ENCODE measurements at places on chromosomes 4 and X.

GRCh38 chr4:118765399-118765798 lies 70.5 kb downstream of the SEC24D start:
- DNase-seq, result peak; percentile 99

DNA sequence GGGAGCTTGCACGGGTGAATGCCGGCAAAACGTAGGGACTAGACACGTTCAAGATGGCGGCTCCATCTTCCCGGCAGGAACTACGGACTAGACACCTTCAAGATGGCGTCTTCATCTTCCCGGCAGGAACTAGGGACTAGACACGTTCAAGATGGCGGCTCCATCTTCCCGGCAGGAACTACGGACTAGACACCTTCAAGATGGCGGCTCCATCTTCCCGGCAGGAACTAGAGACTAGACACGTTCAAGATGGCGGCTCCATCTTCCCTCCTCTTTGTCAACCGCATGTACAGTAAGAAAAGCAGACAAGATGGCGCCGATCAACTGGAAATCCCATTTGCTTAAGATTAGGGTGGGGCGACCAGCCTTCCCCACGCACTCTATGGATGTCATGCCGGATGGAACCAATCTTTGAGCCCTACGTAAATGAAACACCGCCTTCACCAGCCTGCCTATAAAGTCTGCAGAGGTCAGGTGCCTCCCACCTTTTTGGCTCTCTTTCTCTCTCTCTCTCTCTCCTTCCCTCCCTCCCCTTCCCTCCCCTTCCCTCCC lies 222.4 kb downstream of the CRLF2 start:
- peak; percentile 94 for DNase-seq

DNA sequence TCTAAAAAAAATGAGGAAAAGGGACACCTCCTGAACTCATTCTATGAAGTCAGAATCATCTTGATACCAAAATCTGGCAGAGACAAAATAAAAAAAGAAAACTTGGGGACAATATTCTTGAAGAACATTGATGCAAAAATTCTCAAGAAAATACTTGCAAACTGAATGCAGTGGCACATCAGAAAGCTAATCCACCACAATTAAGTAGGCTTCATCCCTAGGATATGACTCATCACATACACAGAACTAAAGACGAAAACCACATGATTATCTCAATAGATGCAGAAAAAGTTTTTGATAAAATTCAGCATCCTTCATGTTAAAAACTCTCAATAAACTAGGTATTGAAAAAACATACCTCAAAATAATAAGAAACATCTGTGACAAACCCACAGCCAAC lies 98.3 kb downstream of the FAM47B start:
- peak; percentile 35 for DNase-seq

DNA sequence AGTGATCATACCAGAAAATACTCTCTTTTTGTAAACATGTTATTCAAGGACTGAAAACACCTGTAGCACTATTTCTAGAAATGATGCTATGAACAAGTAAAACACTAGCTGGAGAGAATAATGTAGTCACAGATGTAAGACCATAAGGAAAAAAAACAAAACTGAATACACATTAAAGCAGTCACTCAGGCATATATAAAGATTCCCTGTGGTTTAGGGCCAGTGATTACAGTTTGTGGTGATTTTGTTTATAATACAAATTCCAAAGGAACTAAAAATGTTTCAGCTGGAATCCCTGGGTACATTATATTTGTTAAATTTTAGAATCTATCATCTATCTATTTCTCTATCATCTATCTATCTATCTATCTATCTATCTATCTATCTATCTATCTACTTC lies 777.8 kb upstream of the FRG1 start:
- DNase-seq, result no peak

- DNase-seq, result no peak
These were observed 122.2 kb upstream of the GC start for GRCh38 chr4:71906096-71906495.

DNA sequence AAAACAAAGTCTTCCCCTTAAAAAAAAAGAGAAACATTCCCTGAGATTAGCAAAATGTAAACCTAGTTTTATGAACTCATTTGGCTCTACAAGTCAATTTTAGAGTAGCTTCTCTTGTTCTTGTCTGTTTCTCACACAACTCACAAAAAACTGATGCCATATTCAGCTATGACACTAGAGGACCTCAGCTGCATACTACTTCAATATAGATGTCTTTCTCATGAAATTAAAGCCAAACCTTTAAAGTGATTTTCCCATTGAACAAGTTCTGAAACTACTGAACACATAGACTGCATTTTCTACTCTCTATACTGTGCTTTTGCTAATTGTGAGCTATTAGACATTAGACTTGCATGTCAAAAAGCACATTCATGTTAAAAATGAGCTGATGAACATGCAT lies 49.8 kb downstream of the TBCK start:
- peak; percentile 86 for DNase-seq

- DNase-seq, result no peak
These were observed 147.7 kb upstream of the GRIA3 start for GRCh38 chrX:123036401-123036800.

GRCh38 chr4:87974856-87975462 lies 555 bp upstream of the SPP1 start:
- DNase-seq, result no peak

- DNase-seq, result no peak
These were observed 5.6 kb upstream of the PCGF3 start for GRCh38 chr4:699816-700580.

DNA sequence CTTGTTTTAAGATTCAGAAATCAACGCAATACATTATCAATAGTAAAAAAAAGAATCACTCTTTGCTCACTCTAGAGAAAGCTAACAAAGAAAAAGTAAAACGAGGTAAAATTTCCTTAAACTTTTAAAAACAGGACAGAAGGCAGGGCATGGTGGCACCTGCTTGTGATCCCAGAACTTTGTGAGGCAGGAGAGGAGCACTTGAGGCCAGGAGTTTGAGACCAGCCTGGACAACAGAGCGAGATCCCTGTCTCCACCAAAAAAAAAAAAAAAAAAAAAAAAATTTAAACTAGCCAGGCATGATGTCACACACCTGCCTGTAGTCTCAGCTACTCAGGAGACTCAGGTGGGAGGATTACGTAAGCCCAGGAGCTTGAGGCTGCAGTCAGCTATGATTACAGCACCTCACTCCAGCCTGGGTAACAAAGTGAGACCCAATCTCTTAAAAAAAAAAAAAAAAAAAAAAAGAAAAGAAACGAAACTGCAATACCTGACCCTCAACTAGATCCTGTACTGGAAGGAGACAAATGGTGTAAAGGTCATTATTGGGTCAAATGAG lies 3.5 kb downstream of the CCNI start:
- DNase-seq, result no peak

- DNase-seq, result peak; percentile 84
These were observed 4.5 kb downstream of the MID1IP1 start for GRCh38 chrX:38805432-38806389.

DNA sequence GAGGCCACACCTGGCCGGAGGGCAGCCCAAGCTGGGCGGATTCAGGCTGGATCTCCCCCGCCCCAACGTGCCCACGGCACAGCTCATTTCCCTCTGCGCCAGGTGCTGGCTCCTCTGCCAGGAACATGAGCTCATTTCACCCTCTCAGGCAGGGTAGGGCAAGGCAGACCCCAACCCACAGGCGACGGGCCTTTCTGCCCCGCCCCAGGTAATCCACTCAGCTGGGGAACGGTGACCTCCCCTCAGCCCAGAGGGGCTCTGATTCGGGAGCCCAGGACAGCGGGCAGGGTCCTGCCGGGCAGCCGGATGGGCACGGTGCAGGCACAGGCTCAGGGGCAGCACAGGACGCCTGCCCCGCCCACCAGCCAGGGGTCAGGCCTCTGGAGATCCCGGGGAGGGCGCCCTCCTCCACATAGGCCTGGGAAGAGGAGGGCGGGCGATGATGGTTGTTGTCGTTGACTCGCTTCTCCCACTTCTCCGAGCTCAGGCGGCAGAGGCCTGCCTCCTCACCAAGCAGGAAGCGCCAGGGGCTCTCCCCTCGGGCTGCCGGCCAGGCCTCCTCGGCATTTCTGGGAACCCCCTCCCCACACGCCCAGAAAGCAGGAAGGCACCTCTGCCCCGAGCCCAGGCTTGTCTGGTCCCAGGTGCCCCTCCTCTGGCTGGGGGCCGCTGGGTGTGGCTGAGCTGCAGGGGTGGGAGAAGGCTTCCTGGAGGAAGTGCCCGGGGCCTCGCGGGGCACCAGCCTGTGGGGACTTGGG lies 31.1 kb downstream of the TACC3 start:
- DNase-seq, result peak; percentile 17

DNA sequence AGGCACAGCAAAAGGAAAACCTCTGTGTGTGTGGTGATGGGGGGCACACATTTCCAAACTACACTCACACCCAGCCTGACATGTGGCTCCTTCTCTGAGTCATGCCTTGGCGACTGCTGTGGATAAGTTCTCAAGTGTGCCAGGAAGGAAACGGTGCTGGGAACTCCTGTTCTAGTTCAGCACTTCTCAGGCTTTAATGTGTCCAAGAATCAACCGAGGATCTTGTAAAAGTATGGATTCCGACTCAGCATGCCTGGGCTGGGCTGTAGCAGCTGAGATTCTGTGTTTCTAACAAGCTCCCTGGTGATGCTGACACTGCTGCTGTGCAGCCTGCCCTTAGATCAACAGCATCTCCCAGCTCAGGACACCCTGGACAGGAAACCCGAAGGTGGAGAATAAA lies 20.2 kb downstream of the CLNK start:
- DNase-seq, result peak; percentile 93

- no peak for DNase-seq
These were observed 83.4 kb upstream of the BMP2K start for GRCh38 chr4:78692822-78693170.

DNA sequence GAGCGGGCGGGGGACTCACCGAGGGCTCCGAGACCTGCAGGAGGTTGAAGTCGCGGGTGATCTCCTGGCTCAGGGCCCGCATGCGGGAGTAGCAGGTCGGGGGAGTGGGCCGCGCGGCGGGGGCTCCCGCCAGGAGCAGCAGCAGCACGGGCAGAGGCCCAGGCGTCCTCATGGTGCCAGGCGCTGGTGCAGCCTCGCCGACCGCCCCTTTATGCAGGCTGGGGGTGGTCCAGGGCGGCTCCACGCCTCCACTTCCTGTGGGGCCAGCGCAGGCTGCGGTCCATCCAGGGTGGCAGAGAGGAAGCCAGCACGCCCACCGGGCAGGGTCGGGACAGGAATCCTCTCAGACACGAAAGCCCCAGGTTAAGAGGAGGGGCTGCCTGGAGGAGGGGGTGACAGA lies at the start of gene CYTL1:
CYTL1 (minus strand) TSS at position 185 of the 400 bp plus-strand sequence; CDS start at position 172, 13 bp downstream.
- DNase-seq, result no peak

- no peak for DNase-seq
These were observed 58.9 kb downstream of the DOCK11 start for GRCh38 chrX:118554511-118554910.

DNA sequence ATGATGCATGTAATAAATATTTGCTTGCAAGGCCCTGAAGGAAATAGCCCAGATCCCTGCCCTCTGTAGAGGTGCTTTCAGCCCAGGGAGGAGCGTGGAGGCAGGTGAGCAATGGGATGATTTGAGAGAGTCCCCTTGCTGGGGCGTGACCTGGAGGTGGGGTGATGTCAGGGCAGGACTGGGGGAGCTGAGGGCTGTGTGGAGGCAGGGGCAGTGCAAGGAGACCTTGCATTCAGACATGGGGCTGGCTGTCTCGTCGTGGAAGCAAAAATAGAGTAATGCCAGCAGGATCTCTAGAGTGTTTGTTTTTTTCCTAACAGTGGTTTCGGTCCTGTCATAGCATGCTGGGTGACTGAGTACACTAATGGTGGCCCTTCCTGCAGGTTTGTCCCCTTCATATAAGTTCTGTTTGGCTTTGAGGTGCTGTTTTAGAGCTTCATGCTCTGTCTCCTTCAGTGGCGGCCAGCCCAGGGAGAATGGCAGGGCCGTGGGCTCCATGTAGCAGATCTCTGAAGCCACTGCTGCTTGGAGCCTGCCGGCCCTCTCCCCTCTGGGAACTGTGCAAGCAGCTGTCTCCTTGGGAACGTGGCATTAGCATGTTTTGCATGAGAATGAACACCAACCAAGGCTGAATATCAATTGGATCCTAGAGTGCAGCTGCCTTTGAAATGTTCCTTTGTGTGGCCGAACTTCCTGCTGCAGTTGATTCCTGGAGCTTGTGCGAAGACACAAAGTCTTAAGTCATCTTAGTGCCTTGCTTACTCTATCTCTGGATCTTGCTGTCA lies 39.3 kb upstream of the CLDN34 start:
- no peak for DNase-seq

DNA sequence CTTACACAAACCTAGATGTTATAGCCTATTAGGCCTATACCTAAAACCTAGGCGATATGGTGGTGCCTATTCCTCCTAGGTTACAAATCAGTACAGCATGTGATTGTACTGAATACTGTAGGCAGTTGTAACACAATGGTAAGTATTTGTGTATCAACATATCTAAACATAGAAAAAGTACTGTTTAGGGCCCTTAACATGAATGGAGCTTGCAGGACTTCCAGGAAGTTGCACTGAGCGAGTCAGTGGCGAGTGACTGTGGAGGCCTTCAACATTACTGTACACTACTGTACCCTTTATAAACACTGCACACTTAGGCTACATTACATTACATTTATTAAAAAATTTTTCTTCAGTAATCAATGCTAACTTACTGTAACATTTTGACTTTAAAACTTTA lies 37.8 kb downstream of the WWC2 start:
- DNase-seq, result no peak

- DNase-seq, result no peak
These were observed 14.5 kb upstream of the CAPN6 start for GRCh38 chrX:111284631-111285293.

DNA sequence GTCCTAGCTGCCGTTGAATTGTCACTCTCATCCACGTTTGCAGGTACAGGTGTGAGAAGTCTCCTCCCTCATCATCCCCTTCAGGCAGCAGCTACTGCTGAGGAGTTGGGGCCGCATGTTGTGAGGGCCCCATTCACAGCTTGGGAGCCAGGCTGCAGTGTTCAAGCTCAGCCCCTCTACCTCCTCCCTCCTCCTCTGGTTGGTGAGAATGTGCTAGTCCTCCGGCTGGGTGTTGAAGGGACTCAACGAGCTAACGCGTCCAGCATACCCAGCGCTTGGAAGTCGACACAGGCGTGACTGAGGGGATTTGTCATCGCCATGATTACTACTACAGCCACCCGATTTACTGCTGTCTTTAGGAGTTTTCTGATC lies 82.0 kb upstream of the PSAPL1 start:
- DNase-seq, result no peak

DNA sequence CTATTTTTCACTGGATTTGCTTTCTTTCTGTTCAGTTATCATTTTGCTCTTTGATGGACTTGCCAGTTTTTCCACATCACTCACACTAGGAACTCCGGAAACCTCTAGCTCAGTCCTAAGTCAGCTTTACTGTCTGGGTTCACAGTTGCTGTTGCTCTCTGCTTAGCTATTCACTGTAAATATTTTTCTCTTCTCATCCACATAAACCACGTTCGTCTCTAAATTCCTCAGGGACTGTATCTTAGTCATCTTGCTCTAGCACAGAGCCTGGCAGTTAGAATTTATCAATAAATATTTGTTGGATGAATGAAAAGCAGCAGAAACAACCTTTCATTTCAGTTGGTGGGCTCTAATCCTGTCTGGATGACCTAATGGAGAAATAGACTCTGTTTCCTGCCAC lies 119.4 kb upstream of the DMD start:
- DNase-seq, result no peak

DNA sequence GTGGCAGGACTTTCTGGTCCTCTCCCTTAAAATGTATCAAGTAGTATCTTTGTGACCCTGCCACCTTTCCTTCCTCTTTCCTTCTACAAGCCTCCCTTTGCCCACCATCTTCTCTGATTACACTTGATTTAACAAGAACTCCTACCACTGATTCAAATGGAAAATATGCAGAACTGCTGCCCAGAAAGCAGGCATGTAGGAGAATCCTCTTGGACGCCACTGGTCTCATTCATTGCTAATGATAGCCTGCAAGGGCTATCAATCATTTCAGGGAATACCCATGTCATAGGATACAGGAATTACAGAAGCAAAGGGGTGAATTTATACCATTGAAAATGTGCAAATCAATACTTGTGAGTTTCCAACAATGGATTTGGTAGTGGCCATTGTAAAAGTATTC lies 294.6 kb upstream of the NRK start:
- DNase-seq, result no peak
